NCI-H748 treated with DMSO at 0.1 percent for 48 hours (cell line): ENCODE measurements at places on chromosomes 2 and 18.

DNA sequence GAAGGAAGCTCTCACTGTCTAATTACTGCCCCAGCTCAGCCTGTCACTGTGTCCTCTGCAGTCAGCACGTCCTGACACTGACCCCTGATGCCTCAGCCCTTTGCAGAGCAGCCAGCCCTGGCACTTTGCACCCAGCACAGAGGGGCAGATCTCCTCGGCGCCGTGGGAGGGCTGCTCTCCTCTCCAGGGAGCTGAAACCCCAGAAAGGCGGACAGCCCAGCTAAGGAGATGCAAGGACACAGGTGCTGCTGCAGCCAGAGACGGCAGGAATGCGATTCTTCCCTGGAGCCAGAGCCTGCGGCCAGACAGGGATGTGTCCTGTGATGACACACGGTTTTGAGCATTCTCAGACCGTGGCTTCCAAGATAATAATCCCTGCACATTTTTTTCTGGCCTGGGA is 34.5 kb upstream of the SIX3 start:
- no peak for DNase-seq

GRCh38 chr2:191488135-191488534 is 189.8 kb upstream of the NABP1 start:
- DNase-seq, result no peak

DNA sequence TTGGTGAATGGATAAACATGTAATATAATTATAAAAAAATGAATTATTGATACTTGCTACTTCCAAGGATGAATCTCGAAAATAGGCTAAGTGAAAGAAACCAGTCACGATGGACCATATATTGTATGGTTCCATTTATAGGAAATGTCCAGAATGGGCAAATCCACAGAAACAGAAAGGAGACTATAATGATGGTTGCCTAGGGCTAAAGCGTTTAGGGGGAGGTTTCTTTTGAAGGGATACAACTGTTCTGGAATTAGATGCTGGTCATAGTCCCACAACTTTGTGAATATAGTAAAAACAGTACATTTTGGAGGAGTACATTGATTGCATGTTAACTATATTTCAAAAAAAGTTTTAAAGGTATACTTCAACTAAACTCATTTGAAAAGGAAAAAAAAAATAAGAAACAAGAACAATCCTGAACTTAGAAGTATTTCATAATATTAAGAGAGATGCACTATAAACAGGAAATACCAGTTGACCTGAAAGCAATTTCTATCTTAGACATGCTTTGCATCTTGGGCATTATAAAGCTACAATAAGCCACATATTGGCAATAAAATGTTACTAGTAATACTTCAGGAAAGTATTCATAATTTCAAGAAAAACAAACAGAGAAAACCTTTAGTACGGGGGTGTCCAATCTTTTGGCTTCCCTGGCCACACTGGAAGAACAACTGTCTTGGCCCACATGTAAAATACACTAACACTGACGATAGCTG is 130.0 kb downstream of the C2orf74 start:
- DNase-seq, result no peak

DNA sequence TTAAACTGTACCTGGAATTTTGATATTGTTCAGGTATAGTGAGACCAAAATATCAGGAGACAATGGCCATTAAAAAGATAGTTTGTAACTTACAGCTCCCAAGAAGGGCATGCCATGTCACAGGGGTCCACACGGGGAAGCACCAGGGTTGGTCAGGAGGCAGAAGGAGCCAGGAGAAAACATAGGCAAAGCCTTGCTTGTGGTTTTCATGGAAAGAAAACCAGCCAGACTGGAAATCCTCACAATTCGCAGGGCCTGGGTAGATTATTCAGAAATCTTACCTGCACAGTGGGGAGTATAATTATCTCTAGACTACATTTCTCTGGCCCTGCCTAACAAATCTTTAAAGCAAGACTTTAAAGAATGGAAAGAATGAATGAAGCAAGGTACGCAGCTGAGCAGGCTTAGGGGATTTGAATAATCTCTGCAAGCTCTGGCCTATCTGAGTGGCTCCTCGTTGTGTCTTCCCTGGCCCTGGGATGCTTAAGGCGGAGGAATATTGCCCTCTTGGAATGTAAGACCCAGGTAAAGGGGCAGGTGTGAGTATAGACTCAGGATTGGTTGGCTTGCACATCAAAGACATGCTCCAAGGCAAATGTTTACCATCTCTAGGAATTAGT is 66.9 kb upstream of the CDC42EP3 start:
- DNase-seq, result no peak
